ENCODE measurements at places on chromosomes 3 and 15.

DNA sequence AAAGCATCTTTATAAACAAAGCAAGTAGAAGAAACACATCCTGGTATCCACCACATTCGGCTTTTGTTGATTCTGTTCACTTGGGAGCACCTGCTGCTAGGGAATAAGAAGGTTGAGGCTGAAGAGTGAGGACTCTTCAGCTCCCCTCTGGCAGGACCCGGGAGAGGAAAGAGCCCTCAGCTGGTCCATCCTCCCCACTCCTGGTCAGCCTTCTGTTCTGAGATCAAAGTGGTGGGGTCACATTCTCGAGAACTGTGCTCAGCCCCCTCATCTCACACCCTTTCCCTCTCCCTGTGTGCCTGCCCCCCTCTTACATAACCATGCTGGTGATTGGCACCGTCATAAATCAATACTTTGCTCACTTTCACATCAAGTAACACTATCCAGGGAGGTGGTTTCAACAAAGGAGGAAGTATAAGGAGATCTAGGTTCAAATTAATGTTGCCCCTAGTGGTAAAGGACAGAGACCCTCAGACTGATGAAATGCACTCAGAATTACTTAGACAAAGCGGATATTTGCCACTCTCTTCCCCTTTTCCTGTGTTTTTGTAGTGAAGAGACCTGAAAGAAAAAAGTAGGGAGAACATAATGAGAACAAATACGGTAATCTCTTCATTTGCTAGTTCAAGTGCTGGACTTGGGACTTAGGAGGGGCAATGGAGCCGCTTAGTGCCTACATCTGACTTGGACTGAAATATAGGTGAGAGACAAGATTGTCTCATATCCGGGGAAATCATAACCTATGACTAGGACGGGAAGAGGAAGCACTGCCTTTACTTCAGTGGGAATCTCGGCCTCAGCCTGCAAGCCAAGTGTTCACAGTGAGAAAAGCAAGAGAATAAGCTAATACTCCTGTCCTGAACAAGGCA, at the start of gene NR1I2:
NR1I2 (plus strand) TSS at position 772 of the 869 bp plus-strand sequence.
- DNase-seq: no peak

DNA sequence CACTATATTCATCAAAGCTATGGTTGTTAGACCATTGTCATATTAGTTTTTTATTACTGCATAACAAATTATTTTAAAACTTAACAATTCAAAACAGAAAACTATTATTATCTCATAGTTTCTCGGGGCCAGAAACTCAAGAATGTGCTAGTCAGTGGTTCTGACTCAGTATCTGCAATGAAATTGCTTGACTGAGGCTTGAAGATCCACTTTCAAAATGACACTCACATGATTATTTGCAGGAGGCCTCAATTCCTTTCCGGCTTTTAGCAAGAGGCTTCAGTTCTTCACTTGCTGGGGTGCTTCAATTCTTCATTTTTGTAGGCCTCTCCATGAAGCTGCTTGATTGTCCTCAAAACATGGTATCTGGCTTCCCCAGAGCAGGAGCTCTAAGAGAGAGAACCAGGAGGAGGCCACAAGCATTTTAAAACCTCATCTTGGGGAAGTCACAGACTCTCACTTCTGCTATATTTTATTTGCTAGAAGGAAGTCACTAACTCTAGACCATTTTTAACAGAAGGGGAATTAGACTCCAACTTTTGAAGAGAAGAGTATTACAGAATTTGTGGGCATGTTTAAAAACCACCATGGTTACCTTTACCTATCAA, 383.7 kb downstream of the MFSD1 start:
- DNase-seq: no peak

DNA sequence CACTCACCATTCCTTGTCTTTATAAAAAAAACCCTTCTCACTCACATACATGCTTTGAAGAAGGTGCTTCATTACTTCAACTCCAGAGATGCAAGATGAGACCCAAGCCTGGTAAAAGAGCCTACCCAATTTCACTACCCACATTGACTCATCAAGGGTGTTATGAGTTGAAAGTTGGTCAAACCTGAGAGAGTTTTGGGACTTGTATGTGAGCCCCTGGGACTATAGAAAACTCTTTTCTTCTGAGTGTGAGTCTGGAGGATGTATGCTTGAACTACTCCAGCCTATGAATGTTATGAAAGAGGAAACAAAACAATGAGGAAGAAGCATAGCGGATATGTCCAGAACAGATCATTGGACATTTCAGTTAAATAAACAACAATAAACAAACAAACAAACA, 106.5 kb upstream of the SATB1 start:
- DNase-seq: no peak

- DNase-seq: no peak
Observed at GRCh38 chr3:196974661-196975060, 6.0 kb upstream of the PIGZ start.

DNA sequence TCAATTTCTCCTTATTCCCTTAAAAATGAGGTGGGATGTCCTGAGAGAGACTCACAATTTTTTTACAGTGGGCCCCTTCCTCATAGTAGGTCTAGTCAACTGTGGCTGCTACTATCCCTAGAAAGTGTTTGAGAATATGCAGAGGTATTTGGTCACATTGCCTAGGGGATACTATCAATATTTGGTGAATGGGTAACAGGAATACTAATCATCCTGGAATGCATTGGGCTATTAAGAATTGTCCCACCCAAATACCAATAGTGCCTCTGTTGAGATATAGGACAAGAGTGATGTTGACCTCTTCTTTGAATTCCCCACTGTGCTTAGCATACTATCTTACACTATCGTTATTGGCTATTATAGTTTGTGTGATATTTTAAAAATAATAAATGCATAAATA, 389.4 kb downstream of the DIPK2A start:
- DNase-seq: no peak

DNA sequence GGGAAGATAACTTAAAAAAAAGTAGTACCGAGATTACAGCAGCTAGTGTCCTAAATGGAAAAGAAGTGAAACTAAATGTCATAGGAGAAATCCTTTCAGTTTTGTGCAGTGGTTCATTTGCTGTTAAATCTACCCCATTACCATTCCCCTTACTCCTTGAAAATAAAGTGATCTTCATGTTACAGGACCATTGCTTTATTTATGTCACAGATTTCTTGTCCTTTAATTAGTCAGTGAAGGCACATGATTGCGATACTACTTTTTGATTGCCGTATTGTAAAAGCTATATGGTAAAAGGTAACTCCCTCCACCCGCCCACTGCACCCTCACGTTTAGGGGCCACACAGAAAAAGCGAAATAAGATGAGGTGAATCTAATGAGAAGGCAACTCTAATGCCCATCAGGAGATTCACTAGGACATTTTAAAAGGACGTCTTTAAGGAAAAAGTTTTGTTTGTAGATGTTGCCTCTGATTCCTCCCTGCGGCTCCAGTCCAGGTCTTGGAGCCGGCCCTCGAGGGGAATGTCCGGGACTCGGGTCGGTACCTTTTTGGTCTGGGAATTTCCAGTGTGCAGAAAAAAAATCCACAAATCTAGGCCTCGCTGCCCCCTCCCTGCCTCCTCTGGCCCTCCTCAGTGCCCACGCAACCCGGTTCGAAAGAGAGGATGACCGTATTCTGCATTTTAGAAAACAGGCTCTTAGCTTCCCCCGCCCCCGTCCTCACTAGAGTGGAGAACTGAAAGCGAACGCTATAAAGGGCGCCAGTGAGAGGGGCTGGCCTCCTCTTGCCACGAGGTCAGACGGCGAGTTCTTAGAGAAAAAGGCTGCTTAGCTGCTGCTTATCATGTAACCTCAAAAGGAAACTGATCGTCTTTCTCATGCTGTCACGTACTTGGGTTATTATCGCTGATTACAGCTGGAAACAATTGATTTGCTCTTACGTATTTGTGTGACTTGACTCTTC, 21.8 kb upstream of the NFKBIZ start:
- DNase-seq: peak; percentile 52

DNA sequence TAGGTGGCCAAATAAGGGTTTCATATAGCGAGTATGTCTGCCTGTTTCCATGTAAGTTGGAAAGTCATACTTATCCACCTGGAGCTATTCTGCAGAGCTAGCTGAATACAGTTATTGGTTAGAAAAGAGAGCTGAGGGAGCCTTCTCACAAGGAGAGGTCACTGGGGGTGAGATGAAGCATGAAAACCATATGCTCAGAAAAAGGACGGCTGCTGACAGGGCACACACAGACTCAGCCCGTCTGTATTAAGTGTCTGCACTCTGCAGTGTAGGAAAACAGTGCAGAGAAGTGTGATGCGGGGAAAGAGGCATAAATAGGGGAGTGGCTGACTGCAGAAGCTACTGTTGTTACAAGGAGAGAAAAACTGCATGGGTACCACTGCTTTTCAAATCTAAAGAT, 58.2 kb downstream of the C3orf70 start:
- DNase-seq: no peak

DNA sequence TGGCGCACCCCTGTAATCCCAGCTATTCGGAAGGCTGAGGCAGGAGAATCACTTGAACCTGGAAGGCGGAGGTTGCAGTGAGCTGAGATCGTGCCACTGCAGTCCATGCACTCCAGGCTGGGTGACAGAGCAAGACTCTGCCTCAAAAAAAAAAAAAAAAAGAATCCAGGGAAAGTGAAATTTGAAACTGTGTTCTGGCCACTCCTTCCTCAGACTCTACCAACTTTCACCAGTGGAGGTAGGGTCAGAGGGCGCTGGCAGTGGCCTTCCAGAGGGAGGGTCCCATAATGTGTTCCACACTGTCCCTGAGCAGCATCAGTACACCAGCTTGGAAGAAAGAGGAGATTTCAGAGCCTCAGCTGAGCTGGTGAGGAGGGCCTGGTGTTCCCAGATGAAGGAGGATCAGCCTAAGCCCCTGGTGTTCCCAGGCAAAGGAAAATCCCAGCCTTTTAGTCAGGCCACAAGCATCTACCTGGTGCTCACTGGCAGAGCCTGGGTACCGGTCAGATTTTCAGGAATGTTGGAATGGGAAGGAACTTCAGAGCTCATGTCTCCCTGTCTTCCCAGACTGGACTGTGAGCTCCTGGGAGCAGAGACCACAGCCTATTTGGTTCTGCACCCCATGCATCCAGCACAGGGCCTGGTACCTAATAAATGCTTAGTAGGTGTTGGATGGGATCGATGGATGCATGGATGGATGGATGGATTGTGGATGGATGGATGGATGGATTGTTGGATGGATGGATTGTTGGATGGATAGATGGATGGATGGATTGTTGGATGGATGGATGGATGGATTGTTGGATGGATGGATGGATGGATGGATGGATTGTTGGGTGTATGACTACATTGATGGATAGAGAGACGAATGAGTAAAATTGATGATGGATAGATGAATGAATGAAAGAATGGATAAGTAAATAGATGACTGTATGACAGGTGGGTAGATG, 117.9 kb downstream of the CORO2B start:
- no peak for DNase-seq

DNA sequence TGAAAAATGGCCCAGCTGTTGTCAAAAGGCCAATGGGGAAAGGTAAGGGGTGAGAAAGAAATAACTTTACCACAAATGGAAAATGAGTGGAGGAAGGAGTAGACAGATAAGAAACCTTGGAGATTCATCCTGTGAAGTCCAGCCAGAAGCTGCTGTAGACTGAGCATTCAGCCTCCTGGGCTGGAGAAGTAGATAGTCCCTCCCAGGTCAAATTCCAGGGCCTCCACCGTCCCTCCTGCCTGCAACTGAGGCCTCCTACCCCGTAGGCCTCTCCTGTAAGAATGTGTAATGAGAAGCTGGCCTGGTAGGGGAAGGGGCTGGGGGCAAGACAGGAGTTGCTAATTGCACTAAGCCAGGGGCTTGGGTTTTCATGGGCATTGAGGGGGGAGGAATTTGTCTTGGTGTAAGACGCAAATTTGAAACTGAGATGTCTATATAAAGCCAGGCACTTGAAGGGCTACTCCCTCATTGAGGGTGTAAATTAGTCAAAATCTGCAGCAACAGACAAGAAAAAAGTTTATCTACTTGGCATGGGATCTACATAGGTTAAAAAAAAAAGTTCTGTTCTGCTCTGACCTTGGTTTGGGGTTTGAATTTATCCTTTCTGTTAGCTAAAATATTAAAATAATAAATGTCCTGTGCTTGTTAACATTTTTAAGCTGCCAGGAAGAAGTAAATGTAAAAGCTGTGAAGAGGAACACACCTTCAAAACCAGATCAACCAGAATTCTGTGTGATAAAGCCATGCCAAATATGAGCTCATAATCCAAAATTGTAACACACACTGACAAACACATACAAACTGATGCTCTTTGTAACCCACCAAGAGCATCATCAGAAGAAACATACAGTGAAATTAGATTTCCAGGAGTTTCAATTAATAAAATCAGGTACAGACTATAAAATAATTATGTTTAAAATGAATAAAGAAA, 1.7 kb upstream of the RBP2 start:
- DNase-seq: peak; percentile 26

DNA sequence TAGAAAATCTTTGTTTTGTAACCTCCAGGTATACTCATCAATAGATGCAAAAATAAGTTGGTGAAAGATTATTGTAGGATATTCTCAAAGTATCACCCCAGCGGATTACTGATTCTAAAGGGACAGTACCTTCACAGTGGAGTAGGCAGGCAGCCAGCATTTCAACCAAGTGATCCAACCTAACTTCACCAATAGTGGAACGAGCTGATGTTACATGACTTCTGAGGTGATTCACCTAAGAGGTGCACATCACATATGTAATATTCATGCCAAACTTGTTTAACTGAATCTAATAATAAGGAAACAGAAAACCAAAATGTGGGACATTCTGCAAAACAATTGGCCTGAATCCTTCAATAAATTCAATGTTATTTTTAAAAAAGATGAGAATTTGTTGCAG, 14.3 kb downstream of the MYZAP start:
- no peak for DNase-seq

- DNase-seq: no peak
Observed at GRCh38 chr3:66938338-66938963, 59.7 kb upstream of the KBTBD8 start.

- DNase-seq: no peak
Observed at GRCh38 chr3:184563941-184564684, 2.5 kb downstream of the EPHB3 start.

DNA sequence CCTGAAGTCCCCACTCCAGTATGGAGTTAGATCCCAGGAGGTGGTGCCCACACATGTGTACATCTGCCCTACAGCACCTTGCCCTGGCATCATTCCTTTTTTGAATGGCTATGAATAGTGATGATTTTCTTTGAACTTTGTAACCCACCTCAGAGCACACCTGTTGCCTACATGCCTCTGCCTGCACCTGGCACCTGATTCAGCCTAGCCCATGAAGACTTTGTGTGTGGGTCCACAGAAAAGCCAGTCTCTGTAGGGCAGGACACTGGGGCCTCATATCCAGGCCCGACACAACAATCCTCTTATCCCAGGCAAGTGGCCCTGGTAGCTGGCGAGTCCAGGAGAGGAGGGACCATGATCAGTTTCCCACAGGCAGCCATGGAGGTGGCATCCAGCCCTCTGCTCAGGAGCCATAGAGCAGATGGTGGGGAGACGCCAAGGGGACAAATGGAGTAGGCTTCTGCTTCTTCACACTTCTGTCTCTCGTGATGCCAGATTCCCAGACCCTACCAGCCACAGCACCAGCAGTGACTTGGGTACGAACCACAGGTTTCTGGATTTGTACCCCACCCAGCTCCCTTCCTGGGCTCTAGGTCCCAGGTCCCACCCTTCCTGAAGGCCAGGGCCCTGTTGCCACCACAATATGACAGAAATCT, 230.7 kb downstream of the UACA start:
- DNase-seq: no peak

GRCh38 chr3:178246004-178246403, 290.2 kb upstream of the KCNMB2 start:
- DNase-seq: no peak

Data from HuH-7 (cell line).